ENCODE measurements at places on chromosomes 12 and 14.

DNA sequence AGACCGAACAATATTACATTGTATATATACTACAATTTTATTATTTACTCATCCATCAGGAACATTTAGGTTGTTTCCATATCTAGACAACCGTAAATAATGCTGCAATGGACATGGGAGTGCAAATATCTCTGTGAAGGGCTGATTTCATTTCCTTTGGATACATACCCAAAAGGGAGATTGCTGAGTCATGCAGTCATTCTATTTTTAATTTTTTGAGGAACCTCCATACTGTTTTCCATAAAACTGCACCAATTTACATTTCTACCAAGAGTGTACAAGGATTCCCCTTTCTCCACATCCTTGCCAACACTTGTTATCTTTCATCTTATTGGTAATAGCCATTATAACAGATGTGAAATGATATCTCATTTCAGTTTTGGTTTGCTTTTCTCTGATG lies 84.7 kb downstream of the SLC41A2 start:
- no peaks in the 10 kb centered on the region for H3K36me3 ChIP-seq
- no peak overlapping the region for H3K27ac ChIP-seq
- DNase-seq: no peak
- H3K4me3 ChIP-seq: no peak overlapping the region
- no peaks in the 10 kb centered on the region for H3K4me1 ChIP-seq

GRCh38 chr12:6958609-6959057 lies 7.5 kb downstream of the PTPN6 start:
- no peak for DNase-seq
- H3K27me3 ChIP-seq: no peaks in the 10 kb centered on the region
- H3K4me1 ChIP-seq: peaks cover 21% of the 10 kb centered on the region
- no peaks in the 10 kb centered on the region for H3K36me3 ChIP-seq

- no peak overlapping the region for H3K27ac ChIP-seq
- H3K4me3 ChIP-seq: no peak overlapping the region
- no peaks in the 10 kb centered on the region for H3K36me3 ChIP-seq
- H3K27me3 ChIP-seq: no peaks in the 10 kb centered on the region
- peaks cover 18% of the 10 kb centered on the region for H3K4me1 ChIP-seq
Measured at GRCh38 chr12:104680070-104680469, 223.3 kb downstream of the CHST11 start.

- H3K4me1 ChIP-seq: no peaks in the 10 kb centered on the region
- peak; percentile 59 for DNase-seq
- no peak overlapping the region for H3K4me3 ChIP-seq
- no peak overlapping the region for H3K27ac ChIP-seq
Measured at GRCh38 chr12:66352197-66352596, 49.9 kb downstream of the HELB start.

DNA sequence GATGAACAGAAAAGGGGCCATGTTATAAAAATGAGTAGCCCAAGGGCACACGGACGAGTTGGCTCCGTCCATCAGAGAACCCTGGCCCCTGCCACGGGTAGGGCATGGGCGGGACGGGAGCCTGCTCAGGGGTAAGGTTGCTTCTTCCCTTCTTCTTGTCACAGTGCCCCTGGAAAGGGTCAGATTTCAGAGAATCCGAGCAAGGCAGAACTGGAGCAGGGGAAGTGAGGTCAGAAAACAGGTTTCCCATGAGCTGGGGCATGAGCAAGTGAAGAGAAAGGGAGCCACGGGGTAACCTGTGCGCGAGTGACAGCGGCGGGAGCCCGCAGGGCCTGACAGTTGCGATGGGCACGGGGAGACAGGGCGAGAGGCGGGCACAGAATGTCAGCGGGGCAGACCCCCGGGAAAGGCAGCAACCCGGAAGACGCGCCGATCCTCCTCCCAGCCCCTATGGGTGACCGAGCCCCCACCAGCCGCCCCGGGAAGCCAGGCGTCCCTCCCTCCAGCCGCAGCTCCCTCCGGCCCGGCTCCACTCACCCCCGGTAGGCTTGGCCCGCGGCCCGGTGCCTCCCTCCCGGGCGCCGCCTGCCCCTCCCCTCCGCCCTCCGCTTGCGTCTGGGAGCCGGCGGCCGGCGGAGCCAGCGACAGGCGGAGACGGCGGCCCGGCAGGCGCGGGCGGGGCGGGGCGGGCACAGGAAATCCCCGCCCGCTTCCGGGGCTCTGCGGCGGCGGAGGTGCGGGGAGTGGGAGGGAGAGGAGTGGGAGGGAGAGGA lies at the start of gene ZNF641:
Gene ZNF641 (minus strand): TSS at position 671 of the 773 bp plus-strand sequence. CDS start 2,829 bp downstream, outside the sequence.
- H3K27ac ChIP-seq: peak within 1 kb of the TSS; percentile 79
- no peaks in the 10 kb centered on the region for H3K36me3 ChIP-seq
- no peaks in the 10 kb centered on the region for H3K27me3 ChIP-seq
- peaks cover 8% of the 10 kb centered on the region for H3K4me1 ChIP-seq

- no peaks in the 10 kb centered on the region for H3K36me3 ChIP-seq
- H3K4me1 ChIP-seq: no peaks in the 10 kb centered on the region
- H3K27me3 ChIP-seq: no peaks in the 10 kb centered on the region
- no peak for DNase-seq
- no peak overlapping the region for H3K4me3 ChIP-seq
Measured at GRCh38 chr14:32629236-32629635, 300.1 kb downstream of the AKAP6 start.
